Thyroid gland (tissue), 4 donors: ENCODE measurements at places on chromosomes 5 and 9. TPM values are rescaled to one million over a fixed set of nuclear protein-coding genes. Genes with fewer than 3 reads are reported as not detected.
A peak's percentile ranks its signal among the peaks of the same experiment; 100 is the strongest.

DNA sequence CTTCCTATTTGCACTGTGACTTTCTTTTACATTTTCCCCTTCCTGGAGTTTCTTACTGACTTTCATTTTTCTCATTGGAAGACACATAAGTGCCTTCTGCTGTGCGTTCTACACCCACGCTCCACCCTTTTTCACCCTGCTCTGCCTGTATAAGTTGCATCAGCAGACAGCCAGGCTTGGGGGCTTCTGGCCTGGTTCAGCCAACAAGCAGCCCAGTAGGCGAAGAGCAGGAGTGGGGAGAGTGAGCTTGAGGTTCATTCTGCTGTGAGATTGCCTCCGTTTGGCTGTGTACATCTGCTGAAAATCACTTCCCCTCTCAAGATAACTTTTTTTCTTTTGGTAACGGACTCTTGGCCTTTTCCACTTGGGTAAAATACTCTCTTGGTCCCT lies 38.4 kb downstream of the RASGRF2 start:
- no peak overlapping the region for H3K27ac ChIP-seq
- no peak overlapping the region for H3K4me3 ChIP-seq
- no peak for DNase-seq
- no peaks in the 10 kb centered on the region for H3K36me3 ChIP-seq
- no peaks in the 10 kb centered on the region for H3K27me3 ChIP-seq
- H3K4me1 ChIP-seq, result no peaks in the 10 kb centered on the region

DNA sequence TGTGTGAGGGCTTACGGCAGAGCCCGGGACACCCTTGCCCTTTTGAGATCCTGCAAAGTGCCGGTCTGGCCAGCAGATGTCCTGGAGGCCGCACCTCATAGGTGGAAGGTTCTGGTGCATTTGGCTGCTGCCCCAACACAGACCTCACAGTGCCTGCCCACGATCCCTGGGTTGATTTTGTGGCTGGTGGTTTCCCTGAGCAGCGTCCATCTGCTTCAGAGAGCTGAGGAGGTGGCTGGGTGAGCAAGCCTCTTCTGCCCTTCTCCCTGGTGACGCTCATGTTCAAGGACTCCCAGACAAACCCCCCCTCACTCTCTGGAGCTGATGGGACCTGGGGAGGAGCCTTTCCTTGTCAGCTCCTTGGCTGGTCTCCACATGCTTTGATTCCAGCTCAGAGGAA lies 18.9 kb downstream of the BNIP1 start:
- peaks cover 45% of the 10 kb centered on the region for H3K36me3 ChIP-seq
- H3K4me3 ChIP-seq, result no peak overlapping the region
- H3K4me1 ChIP-seq, result no peaks in the 10 kb centered on the region
- H3K27ac ChIP-seq, result no peak overlapping the region
- no peak for DNase-seq

- no peaks in the 10 kb centered on the region for H3K27me3 ChIP-seq
- H3K4me3 ChIP-seq, result no peak overlapping the region
- no peak overlapping the region for H3K27ac ChIP-seq
- H3K4me1 ChIP-seq, result no peaks in the 10 kb centered on the region
These were observed 87.1 kb downstream of the SLC38A9 start for GRCh38 chr5:55624841-55625588.

DNA sequence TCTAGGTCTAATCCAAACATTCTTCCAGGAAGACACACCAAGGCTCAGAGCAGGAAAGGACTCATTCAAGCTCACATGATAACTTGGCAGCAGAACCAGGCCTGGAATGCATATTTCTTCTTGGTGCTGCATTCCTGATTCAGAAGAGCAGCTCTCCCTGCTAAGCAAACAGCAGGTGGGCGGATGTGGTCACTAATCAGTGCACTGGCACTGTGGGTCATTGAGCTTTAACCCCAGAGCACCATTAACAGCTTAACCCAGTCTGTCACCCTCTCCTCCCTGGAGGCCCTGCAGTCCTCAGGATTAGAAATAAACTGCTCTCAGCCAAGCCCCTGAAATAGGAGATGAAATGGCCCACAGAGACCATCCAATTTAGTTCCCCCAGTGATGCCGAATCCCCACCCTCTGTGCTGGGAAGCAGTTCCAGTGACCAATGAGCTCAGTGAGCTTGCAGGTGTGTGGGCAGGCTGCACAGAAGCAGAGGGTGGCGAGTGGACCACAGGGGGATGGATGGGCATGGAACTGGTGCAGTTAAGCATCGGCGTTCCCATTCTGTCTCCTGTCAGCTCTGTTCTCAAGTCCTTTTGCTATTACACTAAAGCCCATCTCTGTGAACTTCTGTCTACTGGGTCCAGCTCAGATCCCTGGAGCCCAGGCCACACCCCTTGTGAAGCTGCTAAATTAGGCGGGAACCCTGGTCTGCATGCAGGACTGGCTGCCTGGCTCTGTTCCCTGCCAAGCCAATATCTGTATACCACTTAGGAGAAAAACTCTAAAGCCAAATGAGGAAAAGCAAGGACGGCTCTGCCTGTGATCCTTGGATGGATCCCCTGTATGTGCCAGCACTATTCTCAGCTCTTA lies 16.6 kb upstream of the MEGF9 start:
- peak overlapping the region; percentile 94 for H3K27ac ChIP-seq
- no peak overlapping the region for H3K4me3 ChIP-seq
- no peaks in the 10 kb centered on the region for H3K27me3 ChIP-seq
- no peaks in the 10 kb centered on the region for H3K36me3 ChIP-seq

DNA sequence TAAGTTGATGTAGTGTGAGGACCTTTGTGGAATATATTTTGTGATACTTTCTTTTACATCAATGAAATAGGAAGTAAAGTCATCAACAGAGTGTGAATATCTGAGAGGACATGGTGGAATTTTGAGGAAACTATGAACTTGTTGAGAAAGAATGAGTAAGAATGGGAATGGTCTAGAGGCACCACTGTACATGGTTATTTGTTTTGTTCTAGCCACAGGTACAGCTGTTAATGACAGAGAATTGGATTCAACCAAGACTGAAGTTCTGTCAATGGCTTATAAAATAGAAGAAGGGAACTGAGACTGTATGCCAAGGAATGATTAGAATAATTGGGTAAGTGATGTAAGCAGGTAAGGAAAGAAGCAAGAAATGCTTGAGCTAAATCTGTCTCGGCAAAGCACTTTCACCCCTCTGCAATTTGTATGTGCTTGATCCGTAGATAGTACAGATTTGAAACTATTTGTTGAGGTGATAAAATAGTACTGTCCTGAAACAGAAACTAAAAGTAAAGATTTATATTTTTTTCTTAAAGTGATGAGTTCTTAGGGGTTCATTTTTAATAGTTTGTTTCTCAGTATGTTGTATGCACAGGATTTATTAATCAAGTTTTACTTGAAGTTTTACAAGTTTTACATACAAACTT lies 468.8 kb upstream of the SMC2 start:
- no peaks in the 10 kb centered on the region for H3K36me3 ChIP-seq
- no peak for DNase-seq
- no peaks in the 10 kb centered on the region for H3K27me3 ChIP-seq
- H3K27ac ChIP-seq, result no peak overlapping the region
- H3K4me1 ChIP-seq, result no peaks in the 10 kb centered on the region

DNA sequence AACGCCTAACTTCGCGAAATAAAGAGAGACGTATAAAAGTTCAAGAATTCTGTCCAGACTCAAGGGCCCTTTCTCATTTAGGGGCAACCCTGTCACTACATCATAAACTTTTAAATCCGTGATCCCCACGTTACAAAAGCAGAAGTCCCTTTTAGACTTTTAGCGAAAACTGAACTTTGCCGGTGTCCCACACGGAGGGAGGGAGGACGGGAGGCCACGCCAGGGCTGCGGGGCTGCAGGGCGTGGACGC lies 515 bp upstream of the F2R start:
- no peaks in the 10 kb centered on the region for H3K27me3 ChIP-seq
- peak overlapping the region; percentile 57 for H3K27ac ChIP-seq
- H3K4me3 ChIP-seq, result peak overlapping the region; percentile 67
- no peak for DNase-seq

- no peak overlapping the region for H3K27ac ChIP-seq
- no peak overlapping the region for H3K4me3 ChIP-seq
- no peaks in the 10 kb centered on the region for H3K36me3 ChIP-seq
- no peaks in the 10 kb centered on the region for H3K27me3 ChIP-seq
- no peaks in the 10 kb centered on the region for H3K4me1 ChIP-seq
These were observed 289.0 kb upstream of the PAPPA start for GRCh38 chr9:115864581-115864980.

GRCh38 chr9:121386442-121387175 lies 16.6 kb upstream of the STOM start:
- no peaks in the 10 kb centered on the region for H3K27me3 ChIP-seq
- no peak overlapping the region for H3K27ac ChIP-seq
- H3K36me3 ChIP-seq, result no peaks in the 10 kb centered on the region
- peak; percentile 47 for DNase-seq
- peaks cover 12% of the 10 kb centered on the region for H3K4me1 ChIP-seq

DNA sequence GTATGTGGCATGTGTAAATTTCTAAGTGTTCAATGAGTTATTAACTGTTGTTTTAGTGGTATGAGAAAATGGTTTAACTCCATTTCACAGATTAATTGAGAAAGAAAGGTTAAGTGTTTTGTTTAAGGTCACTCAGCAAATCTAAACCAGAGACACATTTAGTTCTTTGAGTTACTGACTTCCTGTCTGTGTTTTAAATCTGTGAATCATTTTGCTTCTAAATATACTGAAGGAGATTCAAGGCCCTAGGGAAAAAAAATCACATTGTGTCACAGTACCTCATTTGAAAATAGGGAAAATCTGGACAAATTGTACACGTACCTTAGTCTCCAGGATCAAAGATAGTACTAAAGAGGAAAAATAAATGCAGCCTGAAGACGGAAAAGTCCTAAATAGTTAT lies 368.2 kb downstream of the TMEM161B start:
- no peaks in the 10 kb centered on the region for H3K27me3 ChIP-seq
- DNase-seq, result no peak
- H3K36me3 ChIP-seq, result no peaks in the 10 kb centered on the region
- H3K27ac ChIP-seq, result no peak overlapping the region
- H3K4me1 ChIP-seq, result no peaks in the 10 kb centered on the region
- no peak overlapping the region for H3K4me3 ChIP-seq

- DNase-seq, result peak; percentile 81
- H3K36me3 ChIP-seq, result peaks cover 7% of the 10 kb centered on the region
- no peaks in the 10 kb centered on the region for H3K27me3 ChIP-seq
- H3K4me3 ChIP-seq, result no peak overlapping the region
These were observed 38.2 kb downstream of the ETF1 start for GRCh38 chr5:138504799-138505198.

DNA sequence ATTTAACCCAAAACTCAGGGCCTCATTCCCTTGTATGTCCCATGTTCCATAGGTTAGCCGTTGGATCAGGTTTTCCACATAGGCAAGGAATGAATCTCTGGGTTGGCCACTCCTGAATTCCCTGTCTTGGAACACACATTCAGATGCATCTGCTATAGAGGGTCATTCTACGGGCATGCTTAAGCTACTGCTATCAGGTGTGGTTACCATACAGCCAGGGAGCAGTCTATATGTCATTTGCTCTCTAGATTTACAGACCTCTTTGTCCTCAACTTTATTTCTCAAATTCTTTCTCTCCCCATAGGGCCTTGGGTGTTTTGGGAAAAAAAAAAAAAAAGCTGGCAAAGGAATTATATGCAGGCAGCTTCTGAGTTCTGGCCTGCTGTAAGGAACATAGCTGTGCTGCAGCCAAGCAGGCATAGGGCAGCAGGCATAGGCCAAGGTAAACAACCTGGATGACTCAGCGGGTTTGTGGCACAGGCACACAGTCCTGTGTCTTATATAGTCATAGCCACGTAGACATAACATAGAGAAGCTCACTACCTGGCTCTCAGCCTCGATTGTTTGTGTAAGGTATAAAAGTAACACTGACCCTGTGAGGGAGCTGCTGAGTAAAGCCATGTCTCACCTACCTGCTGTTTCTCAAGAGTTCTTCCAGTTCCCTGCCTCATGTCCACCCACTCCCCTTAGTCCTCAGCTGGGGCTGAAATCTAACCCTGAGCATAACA lies 141.5 kb downstream of the OSTF1 start:
- DNase-seq, result peak; percentile 92
- H3K27me3 ChIP-seq, result no peaks in the 10 kb centered on the region
- H3K4me3 ChIP-seq, result no peak overlapping the region
- H3K4me1 ChIP-seq, result peaks cover 28% of the 10 kb centered on the region
- H3K27ac ChIP-seq, result peak overlapping the region; percentile 86

DNA sequence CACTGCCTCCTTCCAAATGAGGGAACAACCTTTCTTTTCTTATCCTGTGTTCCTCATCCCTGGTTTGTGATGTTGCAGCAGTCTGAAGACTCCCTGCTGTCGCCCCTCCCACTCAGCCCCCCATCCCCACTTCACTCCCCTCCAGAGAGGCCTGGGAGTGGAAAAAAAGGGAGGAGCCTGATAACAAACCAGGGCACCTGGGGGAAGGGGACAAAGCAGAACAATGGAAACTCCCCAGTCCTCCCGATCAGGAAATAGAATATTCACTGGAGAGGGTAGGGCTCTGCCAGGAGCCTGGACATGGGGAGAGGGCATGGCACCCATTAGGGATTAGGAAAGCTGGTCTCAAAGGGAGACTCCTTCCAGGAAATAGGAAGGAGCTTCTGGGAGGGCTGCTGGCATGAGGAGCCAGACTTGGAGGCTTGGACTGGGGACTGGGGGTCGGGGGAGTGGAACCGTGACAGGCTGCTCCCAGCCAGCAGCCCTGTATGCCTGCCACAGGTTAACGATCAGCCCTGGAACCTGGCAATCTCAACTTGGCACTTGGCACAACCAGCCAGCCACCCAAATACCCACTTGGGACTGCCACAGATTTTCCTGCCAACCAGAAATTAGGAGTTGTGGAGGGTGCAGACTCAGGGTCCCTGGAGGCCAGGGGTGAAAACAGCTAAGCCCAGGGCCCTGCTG lies 20.0 kb downstream of the PCDH1 start:
- peaks cover 9% of the 10 kb centered on the region for H3K4me1 ChIP-seq
- no peak for DNase-seq
- no peaks in the 10 kb centered on the region for H3K36me3 ChIP-seq
- no peaks in the 10 kb centered on the region for H3K27me3 ChIP-seq

DNA sequence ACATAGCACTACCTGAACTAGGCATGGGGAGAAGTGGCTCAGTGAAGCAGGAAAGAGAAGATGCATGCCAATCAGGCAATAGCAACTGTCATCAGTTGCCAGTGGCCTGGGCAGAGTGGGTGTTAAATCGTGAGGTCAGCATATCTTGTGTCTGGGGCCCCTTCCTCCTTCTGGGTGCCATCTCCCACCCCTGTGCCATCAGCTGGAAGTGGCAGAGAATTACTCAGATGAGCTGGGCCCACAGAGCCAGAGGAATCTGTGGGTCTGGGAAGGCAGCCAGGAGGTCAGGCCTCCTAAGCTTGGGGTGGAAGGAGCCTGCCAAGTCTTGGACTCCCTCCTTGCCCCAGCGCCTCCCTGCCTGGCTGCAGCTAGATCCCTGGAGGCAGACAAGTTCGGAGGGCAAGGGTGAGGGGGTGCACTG lies 66.5 kb downstream of the GALNT12 start:
- no peak overlapping the region for H3K27ac ChIP-seq
- peaks cover 12% of the 10 kb centered on the region for H3K4me1 ChIP-seq
- DNase-seq, result peak; percentile 65
- no peak overlapping the region for H3K4me3 ChIP-seq

GRCh38 chr5:103774721-103775120 lies 212.1 kb upstream of the NUDT12 start:
- H3K36me3 ChIP-seq, result no peaks in the 10 kb centered on the region
- no peaks in the 10 kb centered on the region for H3K4me1 ChIP-seq
- no peak overlapping the region for H3K27ac ChIP-seq

The NDUFA8 gene
- 58.6 TPM for total RNA-seq

The FOXI1 gene
- total RNA-seq, result not detected

The CCDC192 gene
- total RNA-seq, result not detected

The UBTD2 gene
- 21.3 TPM for total RNA-seq

The HMMR gene
- total RNA-seq, result 0.56 TPM

The ZNF879 gene
- 6.6 TPM for total RNA-seq

The DMRT3 gene
- total RNA-seq, result 9.1 TPM

The DEPDC1B gene
- total RNA-seq, result 1.2 TPM

The SPINK7 gene
- not detected for total RNA-seq

The TYRP1 gene
- not detected for total RNA-seq

The OR1K1 gene
- total RNA-seq, result not detected
